ENCODE measurements at places on chromosomes 6 and 20. TPM values are rescaled to one million over a fixed set of nuclear protein-coding genes. Genes with fewer than 3 reads are reported as not detected.

PLN gene
- total RNA-seq = not detected

SAPCD1 gene
- 5.9 TPM for total RNA-seq

SYCP2L gene
- total RNA-seq = 3.9 TPM

BPI gene
- total RNA-seq = not detected

CRISP2 gene
- total RNA-seq = not detected
